ENCODE measurements at places on chromosomes 5 and 9.
A peak's percentile ranks its signal among the peaks of the same experiment; 100 is the strongest.

- DNase-seq, result peak; percentile 26
These were observed 37.3 kb downstream of the SEC61B start for GRCh38 chr9:99259231-99259918.

DNA sequence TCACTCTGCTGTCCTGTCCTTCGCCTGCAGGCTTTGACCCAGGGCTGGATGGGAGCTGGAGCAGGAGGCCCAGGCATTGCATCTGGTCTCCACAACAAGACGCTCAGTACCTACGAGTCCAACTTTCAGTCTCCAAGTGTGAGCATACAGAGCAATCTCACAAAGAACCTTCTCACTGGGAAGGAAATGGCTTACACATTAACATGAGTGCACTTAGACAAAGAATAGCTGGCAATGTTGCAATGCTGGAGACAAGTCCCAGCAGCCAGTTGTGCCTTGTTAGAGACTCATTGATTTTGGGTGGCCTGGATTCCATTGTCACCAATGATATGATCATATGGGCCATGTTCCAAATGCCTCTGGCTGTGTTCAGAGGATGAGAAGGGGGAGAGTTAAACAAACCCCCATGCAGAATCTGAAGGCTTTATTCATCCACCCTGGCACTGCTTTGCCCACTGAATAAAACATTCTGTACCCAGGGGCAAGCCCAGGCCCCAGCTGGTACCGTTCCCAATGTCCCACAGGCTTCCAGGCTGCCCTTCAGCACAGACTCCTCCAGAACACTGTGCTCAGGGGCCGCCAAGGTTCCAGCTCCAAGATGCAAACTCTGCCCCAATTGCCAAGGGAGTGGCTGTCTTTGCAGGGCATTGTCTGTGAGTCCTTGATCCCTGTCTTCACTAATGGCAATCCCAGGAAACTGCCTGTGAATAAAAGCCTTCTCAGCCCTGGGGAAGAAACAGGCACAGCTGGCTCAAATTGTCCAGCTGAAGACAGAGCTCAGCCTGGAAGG, 185.5 kb downstream of the HSD17B3 start:
- no peak for DNase-seq

GRCh38 chr5:157444224-157444623, 15.8 kb upstream of the NIPAL4 start:
- no peak for DNase-seq

DNA sequence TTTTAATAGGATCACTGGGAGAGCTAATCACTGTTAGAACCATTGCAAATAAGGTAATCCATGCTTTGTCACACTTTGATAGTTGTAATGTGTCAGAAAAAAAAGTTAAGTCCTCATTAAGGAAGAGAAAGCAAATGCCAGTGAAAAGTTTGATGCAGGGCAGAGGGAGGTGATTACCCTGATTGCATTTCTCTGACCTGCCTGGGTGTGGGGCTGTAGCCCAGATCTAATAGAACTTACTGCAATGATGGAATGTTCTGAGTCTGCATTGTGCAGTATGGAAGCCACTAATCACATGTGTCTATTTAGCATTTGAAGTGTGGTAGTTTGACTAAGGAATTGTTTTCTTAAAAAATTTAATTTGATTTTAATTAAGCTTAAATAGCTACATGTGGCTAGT, 202.7 kb downstream of the ATP10B start:
- DNase-seq, result no peak

DNA sequence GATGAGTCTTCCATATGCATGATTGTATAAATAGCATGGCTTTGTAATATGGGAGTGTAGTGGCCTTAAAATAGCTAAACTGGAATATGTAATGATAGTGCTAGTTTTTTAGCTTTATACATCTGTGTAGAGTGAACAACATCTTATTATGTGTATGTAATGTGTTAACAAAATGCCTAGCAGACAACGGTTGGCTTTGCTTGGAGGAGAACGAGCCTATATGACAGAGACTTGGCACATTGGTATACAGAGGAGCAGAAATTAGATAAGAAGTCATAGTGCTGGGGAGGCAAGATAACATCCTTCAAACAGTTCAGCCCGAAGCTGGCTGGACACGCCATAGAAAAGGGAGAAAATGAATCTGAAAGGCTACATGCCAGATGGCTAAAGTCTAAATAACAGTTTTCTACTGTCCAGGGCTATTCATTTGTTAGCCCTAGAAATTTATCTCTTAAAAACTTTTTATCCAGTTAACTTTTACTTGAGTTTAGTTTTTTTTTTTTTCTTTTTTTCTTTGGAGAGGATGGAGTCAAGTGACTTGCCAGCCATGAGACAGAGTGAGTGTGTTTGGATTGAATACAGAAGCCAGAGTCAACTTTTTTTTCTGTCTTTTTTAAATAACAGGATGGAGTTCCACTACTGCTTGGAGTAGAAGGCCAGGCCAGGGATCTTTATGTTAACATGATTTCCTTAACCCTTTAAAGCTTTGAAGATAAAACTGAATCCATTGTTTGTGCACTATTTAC, 214.4 kb upstream of the ACTBL2 start:
- DNase-seq, result no peak

DNA sequence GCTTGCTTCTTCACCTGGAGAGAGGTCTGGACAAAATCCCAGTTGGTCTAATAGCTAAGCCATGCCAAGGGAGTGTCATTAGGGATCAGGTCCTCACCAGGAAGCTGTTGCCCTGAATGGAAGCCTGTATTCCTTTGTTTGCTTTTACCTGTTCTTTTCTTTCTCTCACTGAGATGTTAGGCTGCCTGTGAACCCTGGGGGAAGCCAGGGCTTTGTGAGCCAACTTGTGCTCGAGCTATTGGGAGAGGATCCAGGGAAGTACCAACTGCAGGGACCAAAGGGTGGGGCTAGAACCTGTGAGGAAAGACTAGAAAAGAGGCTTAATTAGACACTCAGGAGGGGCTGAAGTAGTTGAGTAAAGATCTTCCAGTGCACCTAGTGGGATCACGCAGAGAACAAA, 451.2 kb upstream of the TLE4 start:
- DNase-seq, result no peak

DNA sequence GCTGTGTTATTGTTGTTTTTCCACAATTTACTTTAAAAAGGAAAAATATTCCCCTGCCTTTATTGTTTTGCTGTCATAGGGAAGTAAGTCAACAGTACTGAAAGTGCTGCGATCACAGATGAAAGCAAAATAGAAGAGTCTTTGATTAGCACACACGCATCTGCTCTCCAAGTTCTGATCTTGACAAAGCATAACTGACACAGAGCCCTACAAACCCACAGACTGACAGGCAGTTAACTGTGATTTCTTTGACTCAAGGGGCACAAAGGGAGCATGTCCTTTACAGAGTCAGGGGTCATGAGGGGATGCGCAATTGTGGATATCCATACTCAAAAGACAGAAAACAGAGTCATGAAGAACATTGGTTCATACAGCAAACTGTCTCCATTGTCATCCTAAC, 123.7 kb downstream of the SNCAIP start:
- DNase-seq, result no peak

- no peak for DNase-seq
These were observed 16.1 kb downstream of the FBP1 start for GRCh38 chr9:94623253-94623652.

DNA sequence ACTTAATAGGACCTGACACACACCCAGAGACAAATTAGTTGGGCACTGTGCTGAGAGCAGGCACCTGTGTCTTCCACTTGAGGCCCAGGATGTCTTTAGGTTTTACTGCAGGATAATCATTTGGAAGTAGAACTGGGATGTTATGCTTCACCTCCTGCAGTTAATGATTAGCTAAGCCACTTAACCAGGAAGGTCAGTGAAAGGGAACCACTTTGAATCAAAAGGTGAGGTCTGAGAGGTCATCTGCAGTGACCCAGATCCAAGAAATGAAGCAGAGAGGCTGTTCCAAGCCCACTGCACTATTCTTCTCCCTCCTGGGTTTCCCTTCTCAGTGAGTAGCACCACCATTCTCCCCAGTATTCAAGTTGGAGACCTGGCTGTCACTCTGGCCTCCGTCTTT, 110.5 kb downstream of the SNX18 start:
- no peak for DNase-seq

- no peak for DNase-seq
These were observed 624.2 kb downstream of the KCTD16 start for GRCh38 chr5:144794922-144795321.

DNA sequence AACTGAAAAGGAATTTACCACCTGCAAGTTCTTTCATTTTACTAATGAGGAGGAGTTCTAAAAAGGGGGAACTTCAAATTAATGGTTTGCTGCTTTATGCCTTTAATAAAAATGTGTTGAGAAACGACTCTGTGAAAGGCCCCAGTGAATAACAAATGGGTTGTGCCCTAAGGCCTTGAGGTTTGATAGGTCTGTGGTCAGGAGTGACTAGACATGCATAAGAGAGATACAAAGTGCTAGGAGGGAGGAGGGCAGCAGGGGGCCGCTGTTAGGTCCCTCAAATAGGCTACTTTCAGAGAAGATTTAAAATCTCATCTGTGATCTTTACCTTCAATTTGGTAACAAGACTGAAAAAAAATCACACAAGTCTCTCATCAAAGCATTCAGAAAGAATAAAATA, 58.3 kb downstream of the FAM81B start:
- DNase-seq, result no peak

- no peak for DNase-seq
These were observed 62.4 kb upstream of the GOLGA1 start for GRCh38 chr9:125003332-125003731.

DNA sequence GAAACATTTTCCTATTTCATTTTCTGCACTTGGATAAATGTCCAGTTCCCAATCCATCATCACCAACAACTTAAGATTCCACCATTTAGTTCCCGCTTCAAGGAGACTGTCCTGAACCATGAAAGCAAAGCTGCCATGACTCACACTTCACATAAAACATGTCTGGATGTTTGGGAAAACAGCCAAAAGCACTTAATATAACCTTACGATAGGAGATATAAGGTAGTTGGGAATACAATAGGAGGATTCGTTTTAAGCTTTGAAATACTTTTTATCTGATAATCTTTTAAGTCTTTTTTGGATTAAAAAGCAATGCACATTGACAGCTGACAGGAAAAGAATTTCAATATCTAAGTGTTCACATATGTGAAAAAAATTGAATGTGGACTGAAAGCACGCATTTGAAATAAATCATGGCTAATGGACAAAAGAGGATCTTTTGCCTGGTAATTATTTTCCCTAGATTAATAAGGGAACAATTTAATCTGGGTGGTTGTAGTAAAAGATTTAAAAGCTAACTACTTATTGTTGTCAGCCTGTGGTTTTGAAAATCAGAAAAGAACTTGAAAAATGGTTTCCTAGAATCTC, 17.3 kb upstream of the TGFBI start:
- DNase-seq, result no peak

DNA sequence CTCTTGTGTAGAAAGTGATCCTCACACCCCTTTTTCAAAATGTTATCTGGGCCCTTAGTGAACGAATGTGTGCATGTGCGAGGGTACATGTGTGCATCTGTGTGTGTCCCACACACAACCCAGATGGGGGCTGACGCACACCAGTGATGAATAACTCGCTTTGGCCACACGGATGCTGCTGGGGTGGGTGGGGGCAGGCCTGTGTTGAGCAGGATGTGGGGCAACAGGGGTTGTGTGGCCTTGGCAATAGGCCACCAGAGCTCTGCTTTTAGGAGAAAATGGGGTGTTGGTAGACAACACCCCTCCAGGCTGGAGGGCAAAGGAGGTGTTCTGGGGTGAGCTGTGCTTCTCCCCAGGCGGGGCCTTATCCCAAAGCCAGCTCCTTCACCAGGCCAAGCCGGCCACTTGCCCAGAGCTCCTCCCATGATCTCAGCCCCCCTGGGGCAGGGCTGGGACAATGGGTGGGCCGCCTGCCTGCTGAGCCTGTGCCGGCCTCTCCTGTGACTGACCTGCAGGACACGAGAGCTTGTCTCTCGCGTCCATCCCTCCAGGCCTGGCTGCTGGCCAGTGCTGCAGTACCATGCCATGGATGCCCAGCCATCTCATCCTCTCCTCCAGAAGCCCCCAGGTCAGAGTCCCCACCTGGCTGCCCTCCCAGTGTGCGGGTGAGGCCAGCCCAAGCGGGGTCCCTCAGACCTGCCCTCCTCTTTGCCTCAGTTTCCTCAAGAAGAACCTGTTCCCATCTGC, 1.7 kb downstream of the DBN1 start:
- no peak for DNase-seq

- no peak for DNase-seq
These were observed 267.5 kb upstream of the TMEM161B start for GRCh38 chr5:88536146-88536545.

DNA sequence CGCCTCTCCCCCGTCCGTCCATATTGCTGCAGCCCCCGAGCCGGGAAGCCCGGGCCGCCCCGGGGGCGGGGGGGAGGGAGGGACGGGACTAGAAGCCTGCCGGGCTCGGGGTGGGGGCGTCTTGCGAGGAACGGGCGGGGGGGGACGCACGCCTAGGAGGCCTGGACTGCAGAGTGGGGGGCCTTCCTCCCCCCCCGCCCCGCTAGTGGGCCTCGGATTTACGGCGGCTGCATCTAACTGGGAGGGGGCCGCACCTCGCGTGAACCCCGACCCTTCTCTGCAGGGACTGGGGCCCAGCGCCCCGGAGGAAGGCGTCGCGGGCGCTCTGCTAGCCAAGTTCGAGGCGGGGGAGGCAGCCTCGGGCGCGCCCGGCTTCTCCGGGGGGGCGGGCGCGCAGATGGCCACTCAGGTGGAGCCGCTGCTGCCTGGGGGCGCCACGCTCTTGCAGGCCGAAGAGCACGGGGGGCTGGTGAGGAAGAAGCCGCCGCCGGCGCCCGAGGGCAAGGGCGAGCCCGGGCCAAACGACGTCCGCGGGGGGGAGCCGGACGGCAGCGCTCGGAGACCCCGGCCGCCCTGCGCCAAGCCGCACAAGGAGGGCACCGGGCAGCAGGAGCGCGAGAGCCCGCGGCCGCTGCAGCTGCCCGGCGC, at the start of gene LARP1:
Gene LARP1, plus strand, starts transcription at position 17 of the 648 bp plus-strand sequence. Its CDS starts 381 bp downstream, at position 398.
- DNase-seq, result no peak

- no peak for DNase-seq
These were observed 36.4 kb downstream of the LARP1 start for GRCh38 chr5:154791535-154791934.

DNA sequence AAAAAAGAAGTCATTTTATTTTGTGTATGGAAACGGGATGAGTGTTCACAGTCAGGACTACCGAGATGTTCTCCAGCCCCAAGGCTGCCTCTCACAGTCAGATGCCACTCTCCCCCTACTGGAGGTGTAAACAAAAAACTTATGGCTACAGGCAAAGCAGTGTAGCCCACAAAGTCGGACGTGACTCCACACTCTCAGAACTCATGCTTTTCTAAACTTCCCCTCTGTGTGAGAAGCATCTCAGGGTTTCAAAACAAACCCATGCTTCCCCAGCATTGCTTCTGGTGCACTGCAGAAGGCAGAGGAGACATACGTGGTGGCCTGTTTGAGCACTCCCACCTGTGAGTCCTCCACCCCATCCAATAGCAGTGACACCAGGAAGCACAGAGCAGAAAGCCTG, 580.3 kb downstream of the BNC2 start:
- no peak for DNase-seq

DNA sequence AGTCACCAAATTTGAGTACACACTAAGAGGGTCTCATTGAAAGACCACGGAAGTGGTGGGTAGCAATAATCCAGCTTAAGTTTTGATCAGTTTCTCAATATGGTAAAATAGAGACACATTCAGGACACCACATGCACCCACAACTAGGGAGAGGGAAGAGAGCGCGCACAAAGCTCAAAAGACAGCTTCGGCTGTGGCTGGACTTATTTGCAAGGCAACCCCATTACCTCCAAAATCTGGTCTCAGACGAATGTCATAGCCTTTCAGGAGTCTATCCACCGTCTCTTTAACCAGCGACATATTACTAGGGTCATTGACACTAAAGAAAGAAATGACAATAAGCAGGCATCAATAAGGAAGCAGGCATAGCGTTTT, 443 bp downstream of the GABRB2 start:
- DNase-seq, result no peak
